ENCODE measurements at places on chromosomes 13 and 19.

GRCh38 chr13:51895906-51896888, 34.4 kb downstream of the CCDC70 start:
- no peak for DNase-seq

DNA sequence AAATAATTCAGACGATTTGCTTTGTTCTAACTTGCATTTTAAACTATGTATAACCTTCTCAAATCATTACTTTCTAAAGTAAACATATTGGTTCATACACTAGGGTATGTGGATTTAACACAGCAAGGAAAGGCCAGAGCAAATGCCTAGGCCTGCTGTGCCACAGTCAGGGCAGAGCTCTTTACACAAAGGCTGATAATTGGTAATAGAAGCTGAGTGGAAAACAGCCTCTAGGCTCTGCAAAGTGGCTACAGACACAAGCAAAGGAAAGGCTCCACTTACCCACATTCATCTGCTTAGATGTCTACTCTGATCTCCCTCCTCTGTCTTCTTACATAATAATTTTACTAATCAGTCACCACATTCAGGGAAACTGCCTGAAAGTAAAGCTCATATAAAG, 382.9 kb downstream of the OLFM4 start:
- peak; percentile 15 for DNase-seq

DNA sequence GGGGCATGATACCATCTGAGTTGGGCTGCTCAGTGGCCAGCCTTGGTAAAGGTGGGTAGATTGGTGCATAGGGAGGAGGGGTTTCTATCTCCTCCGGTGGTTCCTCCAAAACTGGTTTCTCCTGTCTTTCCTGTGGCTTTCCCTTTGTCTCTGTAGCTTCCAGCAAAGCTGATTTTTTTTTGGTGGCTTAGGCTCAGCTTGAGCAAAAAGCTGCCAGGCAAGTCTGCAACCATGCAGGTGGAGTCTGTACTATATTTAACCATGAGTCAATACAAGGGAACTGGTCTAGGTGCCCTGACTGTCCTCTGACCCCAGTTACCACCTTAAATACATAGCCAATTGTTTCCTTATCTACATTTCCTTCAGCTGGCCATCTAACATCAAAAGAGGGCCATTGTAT, 64.0 kb upstream of the ZNF681 start:
- no peak for DNase-seq

GRCh38 chr13:96835546-96835945, 158.7 kb downstream of the OXGR1 start:
- no peak for DNase-seq

GRCh38 chr19:48716562-48717291, 2.8 kb downstream of the MAMSTR start:
- DNase-seq = no peak

DNA sequence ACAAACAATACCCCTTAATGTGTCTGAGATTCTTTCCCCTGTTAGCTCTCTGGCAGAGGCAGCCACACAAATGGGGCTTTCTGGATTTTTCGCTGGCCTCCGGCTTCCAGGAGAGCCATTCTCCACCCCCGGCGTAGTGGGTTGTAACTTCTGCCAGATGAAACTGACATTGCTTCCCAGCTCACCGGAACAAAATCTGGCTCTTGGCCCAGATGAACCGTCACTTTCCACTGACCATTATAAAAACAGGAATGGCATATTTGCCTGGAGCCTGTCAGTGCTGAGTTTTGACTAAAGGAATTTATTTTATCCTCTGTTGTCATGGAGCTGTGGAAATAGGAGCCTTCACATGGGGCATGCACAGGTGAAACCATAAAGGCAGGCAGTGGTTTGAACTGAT, 120.6 kb upstream of the GPR12 start:
- no peak for DNase-seq

GRCh38 chr19:16645140-16645539, 14.8 kb downstream of the SMIM7 start:
- DNase-seq = no peak

DNA sequence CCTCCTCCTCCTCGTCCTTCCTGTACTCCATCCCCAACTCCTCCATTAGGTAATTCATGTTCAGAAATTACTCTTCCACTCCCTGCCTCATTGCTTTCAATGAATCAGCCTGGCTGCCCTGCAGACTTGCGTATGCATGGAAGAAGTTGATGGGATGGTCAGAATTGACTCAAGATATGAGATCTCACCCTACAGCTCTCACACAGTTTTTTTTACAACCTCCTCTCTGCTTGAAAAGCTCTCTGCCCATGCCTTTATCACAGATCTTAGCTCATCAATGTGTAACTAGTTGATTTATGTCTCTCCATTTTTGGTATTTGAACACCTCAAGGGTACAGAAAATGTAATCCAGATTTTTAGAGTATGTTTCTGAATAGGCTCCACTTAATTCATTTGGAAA, 506.9 kb downstream of the TBC1D4 start:
- no peak for DNase-seq

GRCh38 chr13:32894589-32895001, 121.6 kb upstream of the KL start:
- no peak for DNase-seq

GRCh38 chr13:35812736-35813135, 318.4 kb downstream of the DCLK1 start:
- DNase-seq = no peak

GRCh38 chr13:33185853-33186252, 99.7 kb downstream of the STARD13 start:
- DNase-seq = no peak

- no peak for DNase-seq
Measured at GRCh38 chr19:35417713-35418534, 30.1 kb upstream of the FFAR2 start.

DNA sequence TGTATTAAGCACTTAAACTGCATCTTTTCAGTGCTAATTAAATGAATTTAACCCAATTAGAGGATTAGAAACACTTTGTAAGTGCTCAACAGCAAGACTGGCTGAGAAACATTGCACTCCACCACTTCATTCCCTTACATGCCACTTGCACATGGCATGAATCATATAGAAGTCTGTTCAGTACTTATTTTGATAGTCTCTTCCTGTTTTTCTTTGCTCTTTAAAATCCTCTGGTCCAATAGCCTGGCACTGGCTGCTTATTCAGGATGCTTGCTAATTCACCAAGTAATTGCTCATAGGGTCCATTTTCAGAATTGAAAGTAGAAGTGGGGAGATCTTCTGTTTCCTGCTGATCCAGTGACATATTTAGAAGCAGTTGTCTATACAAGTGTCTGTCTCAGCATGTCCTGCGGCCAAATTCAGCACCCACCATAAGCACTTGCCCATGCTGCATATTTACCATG, 900.1 kb downstream of the PCDH9 start:
- no peak for DNase-seq

DNA sequence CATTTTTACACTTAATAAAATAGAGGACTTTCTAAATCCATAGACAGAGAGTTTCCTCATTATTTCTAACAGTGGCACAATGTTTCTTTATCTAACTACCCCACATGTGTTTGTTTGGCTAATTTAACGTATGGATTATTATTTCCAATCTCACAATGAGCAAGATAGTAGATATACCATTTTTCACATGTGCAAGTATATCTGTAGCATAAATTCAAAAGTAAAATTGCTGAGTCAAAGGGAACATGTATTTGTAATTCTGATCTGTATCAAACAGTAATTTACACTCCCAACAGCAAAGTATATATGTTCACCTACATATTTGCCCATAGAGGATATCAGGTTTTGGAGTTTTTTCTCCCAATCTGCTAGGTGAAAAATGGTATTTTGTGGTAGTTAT, 18.3 kb downstream of the MAST1 start:
- no peak for DNase-seq

DNA sequence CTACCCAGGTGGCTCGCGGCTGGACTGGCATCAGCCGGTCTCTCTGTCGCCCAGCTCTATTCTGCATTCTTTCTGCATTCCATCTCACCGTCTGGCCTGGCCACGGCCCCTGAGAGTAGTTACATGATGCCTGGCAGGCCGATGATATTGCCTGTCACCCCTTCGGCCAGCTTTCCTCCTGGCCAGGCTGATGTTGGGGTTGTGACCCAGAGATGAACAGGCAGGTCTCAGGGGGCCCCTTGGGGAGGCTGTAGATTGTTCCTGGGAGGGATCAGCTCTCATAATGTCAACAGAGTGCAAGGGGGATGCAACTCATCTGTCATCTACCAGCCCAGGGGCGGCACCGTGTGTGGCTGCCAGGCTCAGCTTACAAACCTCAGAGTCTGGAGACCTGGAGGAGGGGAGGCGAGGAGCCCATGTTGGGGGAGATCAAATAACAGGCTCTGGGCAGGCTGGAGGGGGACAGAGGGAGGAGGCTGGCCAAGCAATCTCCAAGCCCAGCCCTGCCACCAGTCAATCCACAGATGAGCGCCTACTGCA, 13.6 kb upstream of the FBXO17 start:
- no peak for DNase-seq

GRCh38 chr19:17620696-17621095, 65.2 kb downstream of the COLGALT1 start:
- DNase-seq = no peak

- DNase-seq = no peak
Measured at GRCh38 chr13:51255556-51255955, 33.4 kb downstream of the FAM124A start.

DNA sequence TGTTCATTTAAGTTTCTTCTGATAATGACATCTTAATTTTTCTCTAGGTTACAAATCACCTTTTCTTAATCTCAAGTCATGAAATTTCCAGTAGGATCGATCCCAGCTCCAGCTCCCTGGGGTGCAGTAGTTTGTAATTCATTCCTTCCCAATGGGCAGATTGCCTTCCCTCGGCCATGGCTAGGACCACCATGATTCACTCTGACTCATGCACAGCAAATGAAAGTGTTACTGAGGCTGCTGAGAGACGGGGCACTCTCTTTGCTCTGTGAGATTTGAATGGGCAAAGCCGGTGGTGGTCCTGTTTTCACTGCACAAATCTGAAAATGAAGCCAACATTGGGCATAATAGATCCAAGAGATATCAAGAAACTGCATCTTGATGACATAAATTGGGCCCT, 202.8 kb upstream of the IRS2 start:
- DNase-seq = no peak

GRCh38 chr13:114081761-114082681, 50.4 kb downstream of the RASA3 start:
- DNase-seq = no peak

- no peak for DNase-seq
Measured at GRCh38 chr13:45396533-45397095, 21.6 kb downstream of the SLC25A30 start.

DNA sequence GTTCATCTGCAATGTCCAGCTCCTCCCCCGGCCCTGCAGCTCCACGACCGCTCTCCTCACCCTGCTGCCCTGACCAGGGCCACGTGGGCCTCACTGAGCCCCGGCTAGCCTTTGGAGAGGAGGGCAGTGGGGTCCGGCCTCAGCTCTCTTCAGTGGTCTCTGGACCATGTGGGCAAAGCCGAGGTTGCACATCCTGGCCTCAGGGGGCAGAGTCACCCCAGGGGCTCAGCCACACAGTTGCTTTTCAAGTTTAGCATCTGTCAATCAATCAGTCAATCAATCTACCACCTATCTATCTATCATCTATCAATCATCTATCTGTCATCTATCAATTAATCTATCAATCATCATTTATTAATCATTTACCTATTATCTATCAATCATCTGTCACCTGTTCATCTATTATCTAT, 3.0 kb upstream of the DIRAS1 start:
- no peak for DNase-seq

- DNase-seq = no peak
Measured at GRCh38 chr13:108508263-108508662, 121.1 kb upstream of the MYO16 start.

- DNase-seq = no peak
Measured at GRCh38 chr13:57437587-57437986, 194.0 kb upstream of the PCDH17 start.

DNA sequence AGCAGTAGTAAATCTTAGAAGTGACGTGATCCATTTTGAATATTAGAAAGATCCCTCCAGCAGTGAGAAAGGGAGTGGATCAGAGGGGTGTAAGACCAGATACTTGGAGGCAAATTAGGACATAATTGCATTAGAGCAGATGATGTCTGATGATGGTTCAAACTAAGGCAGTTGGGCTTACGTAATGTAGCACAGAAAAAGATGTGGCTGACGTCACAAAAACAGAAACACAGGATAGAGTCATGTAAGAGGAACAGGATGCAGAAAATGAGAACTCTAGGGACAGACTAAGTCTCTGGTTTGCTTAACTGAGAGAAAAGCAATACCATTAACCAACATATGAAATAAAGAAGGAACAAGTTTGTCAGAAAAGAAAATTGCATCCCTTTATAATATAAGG, 392.5 kb upstream of the DACH1 start:
- DNase-seq = no peak

DNA sequence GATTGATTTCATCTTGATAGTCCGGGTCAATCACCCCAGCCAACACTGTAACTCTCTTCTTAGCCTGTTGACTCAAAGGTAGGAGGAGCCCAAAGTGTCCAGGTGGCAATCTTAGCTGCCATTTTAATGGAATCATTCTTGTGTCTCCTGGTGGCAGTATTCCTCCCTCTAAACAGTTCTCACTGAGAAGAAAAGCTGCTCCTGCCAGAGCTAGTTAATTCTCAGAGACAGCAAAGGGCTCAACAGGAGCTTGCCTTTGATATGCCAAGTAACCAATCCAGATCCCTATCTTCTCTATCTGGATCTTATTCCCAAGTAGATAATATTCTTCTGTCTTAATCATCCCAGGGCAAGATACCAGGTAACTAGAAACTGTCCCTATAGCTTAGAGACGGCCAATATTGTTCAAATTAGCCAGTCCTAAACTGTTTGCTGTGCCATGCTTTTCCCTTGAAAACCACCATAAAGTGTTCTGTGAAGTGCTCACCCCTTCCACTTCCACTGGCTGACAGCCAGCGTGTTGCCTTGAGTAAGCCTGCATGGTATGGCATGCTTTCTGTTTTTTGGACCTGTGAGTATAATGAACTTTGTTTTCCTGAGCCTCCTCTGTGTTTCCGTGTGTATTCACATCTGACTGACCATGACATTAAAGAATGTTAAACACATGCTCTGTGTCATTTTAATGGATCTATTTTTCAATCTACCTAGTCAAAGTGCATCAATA, 463.7 kb upstream of the SLITRK5 start:
- DNase-seq = no peak

DNA sequence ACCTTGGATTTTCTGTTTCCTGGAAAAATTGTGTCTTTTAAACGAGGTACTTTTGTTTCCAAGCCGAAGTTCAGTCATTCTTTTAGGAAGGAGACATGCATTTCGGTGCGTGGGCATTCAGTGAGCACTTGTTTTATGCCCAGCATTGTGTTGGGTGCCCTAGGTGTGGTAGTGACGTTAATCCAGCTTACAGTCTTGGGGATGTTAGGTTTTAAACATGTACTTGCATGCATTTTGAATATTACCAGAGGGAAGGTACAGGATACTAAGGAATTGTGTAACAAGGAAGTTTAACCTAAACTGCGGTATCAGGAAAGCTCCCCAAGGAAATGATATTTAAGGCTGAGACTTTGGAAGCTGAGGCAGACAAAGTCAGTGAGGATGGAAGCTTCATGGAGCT, 66.3 kb downstream of the ARHGAP35 start:
- no peak for DNase-seq

- DNase-seq = no peak
Measured at GRCh38 chr13:50220938-50221337, 205.7 kb downstream of the KCNRG start.

Measured in NCI-H1436 treated with DMSO at 0.1 percent for 48 hours (cell line).